Glutamatergic neuron (in vitro differentiated cells): ENCODE measurements at places on chromosomes 1 and 21. TPM values are rescaled to one million over a fixed set of nuclear protein-coding genes. Genes with fewer than 3 reads are reported as not detected.

The PWP2 gene
- total RNA-seq: 22.1 TPM

The PARK7 gene
- 196 TPM for total RNA-seq

The IGSF8 gene
- 45.9 TPM for total RNA-seq

The CSF1 gene
- total RNA-seq: 0.59 TPM

The PLA2G2A gene
- total RNA-seq: not detected

The VPS72 gene
- total RNA-seq: 125 TPM

The CD1B gene
- not detected for total RNA-seq

The LRRC39 gene
- 2.1 TPM for total RNA-seq

The GCSAML gene
- total RNA-seq: not detected

The SYCP1 gene
- not detected for total RNA-seq

The CFAP74 gene
- not detected for total RNA-seq

The VWA1 gene
- total RNA-seq: 56.9 TPM

The ASPM gene
- 5.9 TPM for total RNA-seq

The OR2L13 gene
- not detected for total RNA-seq

The GBP7 gene
- not detected for total RNA-seq
